ENCODE measurements at places on chromosomes 4 and X.

GRCh38 chr4:49032440-49033161 lies 46.5 kb downstream of the CWH43 start:
- no peak overlapping the region for H3K4me3 ChIP-seq
- no peak overlapping the region for H3K27ac ChIP-seq
- DNase-seq: no peak
- H3K27me3 ChIP-seq: peaks cover 60% of the 10 kb centered on the region
- no peaks in the 10 kb centered on the region for H3K4me1 ChIP-seq
- no peaks in the 10 kb centered on the region for H3K36me3 ChIP-seq

DNA sequence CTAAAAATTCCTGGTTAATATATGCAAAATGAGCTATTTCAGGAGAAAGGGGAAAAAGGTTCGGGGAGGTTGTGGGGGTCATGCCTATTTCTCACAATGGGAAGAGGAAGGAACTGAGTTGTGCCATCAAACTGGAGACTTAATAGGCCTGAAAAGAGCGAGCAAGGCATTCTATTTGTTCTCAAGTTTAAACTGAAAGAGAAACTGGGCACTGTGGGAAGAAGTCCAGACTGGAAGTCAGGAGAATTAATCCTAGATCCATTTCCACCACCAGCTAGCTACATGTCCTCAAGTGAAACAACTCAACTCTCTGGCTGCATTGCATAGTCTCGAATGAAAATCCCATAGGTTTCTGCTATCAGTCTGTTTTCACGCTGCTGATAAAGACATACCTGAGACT lies 50.6 kb downstream of the PPARGC1A start:
- DNase-seq: no peak
- no peak overlapping the region for H3K4me3 ChIP-seq
- no peak overlapping the region for H3K27ac ChIP-seq
- no peaks in the 10 kb centered on the region for H3K4me1 ChIP-seq
- H3K27me3 ChIP-seq: no peaks in the 10 kb centered on the region
- no peaks in the 10 kb centered on the region for H3K36me3 ChIP-seq

GRCh38 chr4:1503583-1504471 lies 97.6 kb upstream of the NKX1-1 start:
- H3K4me3 ChIP-seq: no peak overlapping the region
- H3K4me1 ChIP-seq: no peaks in the 10 kb centered on the region
- no peak for DNase-seq
- H3K27me3 ChIP-seq: peaks cover 47% of the 10 kb centered on the region
- no peaks in the 10 kb centered on the region for H3K36me3 ChIP-seq
- no peak overlapping the region for H3K27ac ChIP-seq

DNA sequence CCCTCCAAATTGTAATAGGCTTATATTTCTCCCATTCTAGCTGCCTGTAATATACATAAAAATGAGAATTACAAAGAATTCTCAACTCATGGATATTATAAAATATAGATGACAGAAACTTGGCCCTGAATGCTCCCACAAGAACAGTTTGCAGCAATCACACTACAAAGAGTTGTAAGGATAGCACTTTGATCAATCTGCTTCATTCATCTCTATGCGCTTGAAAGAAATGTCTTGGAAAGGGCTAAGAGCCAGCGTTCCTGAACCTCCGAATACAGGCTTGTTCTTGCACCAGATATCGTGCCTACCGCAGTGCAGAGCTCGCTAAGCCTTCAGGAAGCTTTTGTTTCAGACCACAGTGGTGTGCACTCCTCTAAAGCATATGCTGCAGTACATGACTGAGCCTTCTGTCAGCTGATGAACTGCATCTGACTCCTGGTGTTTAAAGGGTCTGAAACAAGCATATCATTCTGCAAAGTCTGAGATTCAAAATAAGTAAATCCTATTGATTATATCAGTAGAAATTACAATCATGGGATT lies 417.6 kb upstream of the ZFP42 start:
- no peak for DNase-seq
- H3K4me1 ChIP-seq: no peaks in the 10 kb centered on the region
- H3K27ac ChIP-seq: no peak overlapping the region
- H3K27me3 ChIP-seq: no peaks in the 10 kb centered on the region

- H3K27ac ChIP-seq: no peak overlapping the region
- H3K36me3 ChIP-seq: no peaks in the 10 kb centered on the region
- no peaks in the 10 kb centered on the region for H3K4me1 ChIP-seq
- H3K27me3 ChIP-seq: peaks cover 12% of the 10 kb centered on the region
- DNase-seq: no peak
These were observed 81.1 kb downstream of the CT47B1 start for GRCh38 chrX:120794525-120794975.

GRCh38 chr4:74640111-74640903 lies 154.0 kb downstream of the BTC start:
- DNase-seq: no peak
- no peaks in the 10 kb centered on the region for H3K4me1 ChIP-seq
- peaks cover 7% of the 10 kb centered on the region for H3K27me3 ChIP-seq
- no peaks in the 10 kb centered on the region for H3K36me3 ChIP-seq
- H3K4me3 ChIP-seq: no peak overlapping the region
- no peak overlapping the region for H3K27ac ChIP-seq

DNA sequence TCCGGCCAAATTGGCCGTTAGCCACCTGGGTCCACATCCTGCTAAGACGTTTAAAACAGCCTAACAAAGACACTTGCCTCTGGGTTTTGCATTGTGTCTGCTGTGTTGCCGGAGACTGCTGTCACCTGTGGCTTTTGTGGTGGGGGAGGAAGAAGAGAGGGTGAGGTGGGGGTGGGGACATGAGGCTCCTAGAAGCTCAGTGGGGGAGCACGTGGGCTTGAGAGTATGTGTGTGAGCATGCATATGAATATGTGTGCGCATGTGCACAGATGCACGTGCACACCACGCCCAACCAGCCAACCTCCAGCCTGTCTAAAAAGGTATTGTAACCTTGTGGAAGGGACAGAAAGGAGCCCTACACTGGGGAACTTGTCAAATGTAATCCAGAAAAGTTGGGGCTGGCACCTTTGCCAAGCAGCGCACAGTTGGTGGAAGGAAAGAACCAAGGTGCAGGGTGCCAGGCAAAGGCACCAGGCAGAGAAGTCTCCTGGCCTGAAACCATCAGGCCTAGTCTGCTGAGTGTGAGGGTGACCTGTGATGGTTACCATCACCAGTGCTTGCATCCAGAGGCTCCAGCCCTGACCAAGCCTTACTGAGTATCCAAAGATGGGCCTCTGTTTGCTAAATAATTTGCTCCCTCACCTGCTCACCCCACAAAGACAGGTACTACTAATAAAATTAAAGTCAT lies 10.1 kb upstream of the SASH3 start:
- H3K4me1 ChIP-seq: peaks cover 51% of the 10 kb centered on the region
- H3K36me3 ChIP-seq: peaks cover 15% of the 10 kb centered on the region
- DNase-seq: peak; percentile 49
- H3K4me3 ChIP-seq: peak overlapping the region; percentile 52
- peak overlapping the region; percentile 35 for H3K27ac ChIP-seq

GRCh38 chr4:25160714-25161592 lies 704 bp upstream of the SEPSECS start:
- H3K36me3 ChIP-seq: peaks cover 19% of the 10 kb centered on the region
- H3K27ac ChIP-seq: peak overlapping the region; percentile 98
- peaks cover 30% of the 10 kb centered on the region for H3K4me1 ChIP-seq
- DNase-seq: no peak
- peak overlapping the region; percentile 90 for H3K4me3 ChIP-seq
